AML-193 (cell line): ENCODE measurements at places on chromosomes 5 and 9.

DNA sequence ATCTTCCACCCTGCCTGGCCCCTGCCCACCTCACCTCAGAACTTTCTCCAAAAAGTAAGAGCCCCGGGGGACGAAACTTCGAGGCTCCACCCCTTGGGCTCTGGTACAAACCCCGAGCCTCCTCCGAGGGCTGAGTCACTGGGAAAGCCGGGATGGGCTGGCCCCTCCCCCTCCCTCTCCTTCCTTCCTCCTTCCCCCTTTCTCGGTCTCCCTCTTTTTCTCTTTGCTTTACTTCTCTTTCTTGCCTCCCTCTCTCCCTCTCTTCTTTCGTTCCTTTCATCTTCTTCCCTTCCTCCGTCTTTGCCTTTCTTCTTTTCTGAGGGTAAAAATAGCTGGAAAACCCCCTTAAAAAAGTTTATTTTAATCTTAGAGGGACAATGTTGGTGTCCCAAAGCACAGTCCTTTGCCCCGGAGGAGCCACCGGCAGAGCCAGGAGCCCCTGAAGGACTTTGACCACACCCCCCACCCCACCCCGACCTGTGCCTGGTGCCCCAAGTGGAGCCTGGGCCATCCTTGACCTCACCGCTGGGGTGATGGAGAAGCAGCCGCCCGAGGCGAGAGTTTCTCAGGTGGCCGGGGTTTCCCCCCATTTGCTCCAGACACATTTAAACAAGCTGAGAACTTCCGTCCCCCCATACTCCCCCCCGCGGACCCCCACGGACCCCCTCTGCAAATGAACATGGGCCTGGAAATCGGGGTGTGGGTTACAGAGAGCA, 5.7 kb upstream of the NOTCH1 start:
- DNase-seq: no peak

- no peak for DNase-seq
These were observed 3.3 kb upstream of the CDC20B start for GRCh38 chr5:55176176-55176818.

GRCh38 chr5:11904265-11904906, at the start of gene CTNND2:
Gene CTNND2, minus strand, starts transcription at chr5:11904446. Its CDS starts 593 bp downstream, at chr5:11903853.
- no peak for DNase-seq

- DNase-seq: no peak
These were observed 9.0 kb upstream of the RAD23B start for GRCh38 chr9:107274096-107274495.

DNA sequence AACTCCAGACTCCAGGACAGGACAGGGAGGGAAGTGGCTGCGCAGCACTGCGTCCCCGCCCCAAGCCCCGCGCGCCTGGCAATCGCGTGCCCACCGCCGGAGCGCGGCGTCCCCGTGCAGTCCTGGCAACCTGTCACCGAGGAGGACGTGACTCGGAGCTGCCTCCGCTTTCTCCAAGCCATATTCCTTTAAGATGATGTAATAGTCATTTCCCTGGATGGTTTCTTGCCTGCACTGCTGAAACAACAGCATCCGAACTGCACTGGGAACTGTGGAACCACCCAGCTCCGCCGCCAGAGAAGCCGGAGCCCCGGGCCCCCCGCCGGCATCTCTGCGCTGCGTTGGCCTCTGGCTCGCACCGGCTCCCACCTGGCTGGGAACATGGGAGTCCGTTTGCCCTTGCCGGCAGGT, 34.5 kb downstream of the KCTD16 start:
- DNase-seq: no peak

DNA sequence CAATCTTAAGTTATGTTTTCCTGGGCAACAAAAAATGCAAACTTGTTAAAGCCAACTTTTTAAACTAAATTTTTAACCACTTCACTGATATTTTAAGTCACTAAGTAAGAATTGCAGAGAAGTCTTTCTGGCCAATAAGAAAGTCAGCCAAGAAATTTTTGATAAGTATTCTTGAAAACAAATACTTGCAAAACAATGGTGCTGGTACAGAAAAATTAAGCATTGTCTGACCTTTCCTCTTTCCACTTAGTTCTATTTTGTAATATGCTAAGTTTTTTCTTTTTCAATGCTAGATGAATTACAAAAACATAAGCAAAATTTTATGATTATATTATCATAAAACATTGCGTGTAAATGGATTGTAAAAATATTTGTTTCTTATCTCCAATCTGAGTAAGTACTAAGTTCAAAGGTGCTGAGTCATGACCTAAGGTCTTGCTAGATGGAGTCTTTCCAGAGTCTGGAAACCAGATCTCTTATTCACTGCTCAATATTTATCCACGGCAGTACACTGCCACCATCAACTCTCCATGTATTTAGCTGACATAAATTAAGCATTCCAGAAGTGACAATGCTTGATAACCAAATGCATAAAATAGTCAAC, 139.7 kb downstream of the MEF2C start:
- no peak for DNase-seq

- DNase-seq: no peak
These were observed 46.0 kb downstream of the VAV2 start for GRCh38 chr9:133945977-133946753.

DNA sequence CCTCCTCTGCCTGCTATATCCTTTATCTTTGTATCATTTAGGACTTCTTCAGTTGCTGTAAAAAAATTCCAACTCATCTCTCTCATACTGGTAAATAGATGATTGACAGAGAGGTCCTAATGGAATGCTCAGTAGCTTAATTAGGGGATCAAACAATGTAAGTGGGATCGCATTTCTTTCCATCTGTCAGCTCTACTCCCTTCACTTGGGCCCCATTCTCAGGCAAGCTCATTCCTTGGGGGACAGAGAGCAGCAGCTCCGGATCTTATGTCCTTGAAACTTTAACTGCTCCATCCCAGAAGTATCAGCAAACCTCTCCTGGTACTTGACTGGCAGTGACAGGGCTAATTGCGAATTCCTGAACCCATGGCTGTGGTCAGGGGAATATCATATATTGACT, 146.7 kb downstream of the YTHDC2 start:
- no peak for DNase-seq

DNA sequence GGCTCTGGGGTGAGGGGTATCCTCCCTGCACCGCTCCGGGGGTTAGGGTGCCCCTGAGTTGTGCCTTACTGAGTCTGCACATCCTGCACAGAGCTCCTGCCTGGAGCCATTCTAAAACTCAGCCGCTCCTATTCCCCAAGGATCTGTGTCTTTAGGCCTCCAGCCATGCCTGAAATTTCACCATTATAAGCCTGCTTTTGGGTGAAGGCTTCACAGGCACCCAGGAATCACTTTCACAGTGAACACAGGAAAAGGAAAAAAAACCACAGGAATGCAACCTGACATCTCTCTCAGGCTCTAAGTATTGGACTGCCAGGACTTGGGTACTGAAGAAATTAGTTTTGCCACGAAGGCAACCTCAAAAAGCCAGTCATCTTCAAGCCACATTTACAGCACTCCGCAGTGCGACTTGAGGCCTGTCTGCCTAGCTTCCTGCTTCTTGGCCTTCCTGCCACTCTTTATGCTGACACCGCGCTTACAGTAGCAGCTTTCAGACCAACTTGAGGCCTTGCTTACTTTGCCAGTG, 30.9 kb downstream of the GALNT10 start:
- no peak for DNase-seq

GRCh38 chr9:14278291-14278721, 35.6 kb downstream of the NFIB start:
- DNase-seq: no peak

- DNase-seq: no peak
These were observed 27.1 kb downstream of the COX7C start for GRCh38 chr5:86644843-86645242.

DNA sequence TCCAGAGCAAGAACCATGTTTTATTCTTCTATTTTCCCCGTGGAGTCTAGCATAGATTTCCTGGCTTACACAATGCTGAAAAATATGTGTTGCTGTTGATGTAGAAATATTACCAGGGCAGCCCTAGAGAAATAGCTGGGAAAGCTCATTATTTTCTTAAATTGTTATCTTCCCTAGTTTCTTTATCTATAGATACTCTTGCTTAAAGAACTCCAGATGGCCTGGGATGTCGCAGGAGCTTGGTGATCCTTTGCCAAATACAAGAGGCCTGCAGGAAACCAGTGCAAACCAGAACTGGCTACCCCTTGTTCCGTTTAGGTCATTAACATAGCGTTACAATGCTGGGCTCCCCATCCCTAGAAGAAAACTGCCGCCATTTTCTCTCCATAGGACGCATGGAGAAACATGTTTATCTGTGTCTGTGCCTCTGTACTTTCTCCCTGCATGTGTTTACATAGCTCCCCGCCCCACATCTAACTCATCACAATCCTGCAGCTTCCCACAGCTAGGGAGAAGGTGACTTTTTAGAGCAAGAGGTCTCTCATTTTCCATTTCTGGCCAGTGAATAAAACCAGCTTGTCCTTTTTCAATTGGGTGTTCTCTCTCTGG, 6.4 kb downstream of the PRLR start:
- no peak for DNase-seq

DNA sequence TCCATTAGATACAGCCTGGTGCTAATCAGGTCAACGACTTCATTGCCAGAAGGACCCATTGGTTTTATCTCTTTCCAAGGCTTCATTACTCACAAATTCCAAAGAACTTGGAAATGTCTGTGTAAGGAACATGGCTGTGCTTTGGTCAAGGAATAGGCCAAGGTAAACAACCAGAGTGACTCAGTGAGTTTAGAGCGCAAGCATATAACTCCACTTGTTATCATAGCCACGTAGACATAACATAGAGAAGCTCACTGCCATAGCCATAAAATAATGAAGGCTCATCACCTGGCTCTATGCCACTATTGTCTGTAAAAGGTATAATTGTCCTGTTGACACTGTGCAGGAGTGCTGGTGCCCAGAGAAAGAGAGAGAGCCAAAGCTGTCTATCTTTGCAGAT, 139.3 kb upstream of the PLCXD3 start:
- DNase-seq: no peak

- DNase-seq: no peak
These were observed 19.5 kb downstream of the TLE1 start for GRCh38 chr9:81669866-81670265.

DNA sequence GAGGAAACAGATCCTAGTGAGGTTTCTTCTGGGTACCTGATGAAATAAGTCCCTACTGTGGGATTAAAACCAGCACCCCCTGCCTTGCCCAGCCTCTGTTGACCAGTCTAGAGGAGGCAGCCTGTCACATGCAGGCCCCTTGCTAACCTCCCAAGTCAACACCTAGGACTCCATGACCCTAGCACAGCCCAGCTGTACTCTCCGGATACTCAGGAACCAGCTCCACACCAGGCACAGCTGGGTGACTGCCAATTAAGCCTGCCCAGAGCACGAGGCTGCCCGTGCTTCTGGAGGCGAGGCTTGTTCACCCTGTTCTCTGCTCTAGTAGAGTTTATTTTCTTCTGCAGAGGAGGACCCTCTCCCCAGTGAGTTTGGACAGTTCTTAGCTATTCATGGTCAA, 92.5 kb downstream of the SNX24 start:
- no peak for DNase-seq

- DNase-seq: no peak
These were observed 44.2 kb downstream of the ROPN1L start for GRCh38 chr5:10485897-10486296.

DNA sequence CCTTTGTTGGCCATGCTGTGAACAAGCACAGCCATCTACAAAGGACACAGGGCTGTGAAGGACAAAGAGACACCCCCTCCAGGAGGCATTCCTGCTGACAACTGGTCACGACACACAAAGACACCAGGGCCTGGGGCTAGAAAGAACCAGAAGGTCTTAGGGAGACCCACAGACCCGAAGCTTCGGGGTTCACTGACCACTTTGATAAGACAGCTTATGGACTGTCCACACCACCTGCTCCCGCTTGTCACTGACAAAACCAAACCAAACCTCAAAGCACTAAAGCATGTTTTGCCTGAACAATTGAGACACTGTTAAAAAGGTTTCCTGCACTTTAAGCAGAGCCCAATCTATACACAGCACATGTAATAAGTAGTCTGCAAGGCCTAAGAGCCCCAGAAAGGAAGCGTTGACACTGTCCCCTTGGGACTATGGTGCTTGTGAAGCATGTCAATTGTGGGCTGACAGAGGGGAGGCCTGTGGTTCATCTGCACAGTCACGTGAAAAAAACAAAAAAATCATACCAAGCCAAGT, 185.0 kb downstream of the GAPVD1 start:
- no peak for DNase-seq

- no peak for DNase-seq
These were observed 191.1 kb upstream of the GAS1 start for GRCh38 chr9:87138128-87139040.

GRCh38 chr9:101365181-101365580, 19.6 kb downstream of the BAAT start:
- no peak for DNase-seq

GRCh38 chr9:70590315-70590677, 175.8 kb upstream of the KLF9 start:
- no peak for DNase-seq

GRCh38 chr5:131747180-131748105, 49.4 kb downstream of the FNIP1 start:
- DNase-seq: peak; percentile 71

- DNase-seq: no peak
These were observed 6.6 kb downstream of the RGS14 start for GRCh38 chr5:177364159-177364962.
